ENCODE measurements at places on chromosomes 12 and 14. TPM values are rescaled to one million over a fixed set of nuclear protein-coding genes. Genes with fewer than 3 reads are reported as not detected.

Gene MYF5
- polyA plus RNA-seq = 49.8 TPM

Gene KRT3
- not detected for polyA plus RNA-seq

Gene ACACB
- polyA plus RNA-seq = 7.7 TPM

Gene CCDC38
- 0.66 TPM for polyA plus RNA-seq

DNA sequence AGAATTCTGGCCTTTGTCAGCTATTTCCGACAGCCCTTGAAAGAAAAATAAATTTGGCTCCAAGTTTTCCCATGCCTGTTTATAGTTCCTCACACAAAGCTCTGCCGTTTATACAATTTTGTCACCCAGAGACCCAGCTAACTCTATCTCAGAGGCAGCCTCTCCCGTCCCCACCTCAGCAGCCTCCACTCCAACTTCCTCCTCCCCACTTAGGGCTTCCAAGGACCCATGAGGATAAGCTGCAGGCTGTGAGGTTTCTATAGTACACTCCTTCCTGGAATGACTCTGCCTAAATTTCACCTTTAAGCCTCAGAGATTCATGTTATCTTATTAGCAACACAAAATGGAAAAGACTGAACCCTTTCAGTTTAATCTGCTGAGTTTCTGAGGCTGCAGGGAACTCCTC, 71.8 kb downstream of the TTC9 start:
- DNase-seq = no peak

DNA sequence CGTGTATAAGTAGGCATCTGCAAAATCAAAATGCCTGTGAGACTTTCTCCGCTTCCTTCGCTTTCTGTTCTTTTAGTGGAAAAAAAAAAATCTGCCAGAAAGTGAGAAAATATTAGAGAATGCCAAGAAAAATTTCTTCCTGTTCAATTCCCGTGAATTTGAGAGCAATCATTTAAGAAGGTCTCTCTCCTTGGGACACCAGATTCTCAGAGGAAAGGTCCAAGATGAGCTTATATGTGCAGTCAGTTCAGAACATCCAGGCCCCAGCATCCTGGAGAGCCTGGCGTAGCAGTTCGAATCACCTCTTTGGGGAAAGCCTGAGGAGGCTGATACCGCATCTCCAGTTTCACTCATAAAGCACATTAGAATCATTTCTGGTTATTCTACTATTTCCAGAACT, 912.8 kb downstream of the GALC start:
- DNase-seq = peak; percentile 52

- DNase-seq = no peak
These were observed 45.7 kb downstream of the SPATS2 start for GRCh38 chr12:49413010-49413409.

GRCh38 chr14:103225476-103225875, 102.2 kb downstream of the TNFAIP2 start:
- no peak for DNase-seq

- no peak for DNase-seq
These were observed 14.1 kb upstream of the ETV6 start for GRCh38 chr12:11635341-11635740.

DNA sequence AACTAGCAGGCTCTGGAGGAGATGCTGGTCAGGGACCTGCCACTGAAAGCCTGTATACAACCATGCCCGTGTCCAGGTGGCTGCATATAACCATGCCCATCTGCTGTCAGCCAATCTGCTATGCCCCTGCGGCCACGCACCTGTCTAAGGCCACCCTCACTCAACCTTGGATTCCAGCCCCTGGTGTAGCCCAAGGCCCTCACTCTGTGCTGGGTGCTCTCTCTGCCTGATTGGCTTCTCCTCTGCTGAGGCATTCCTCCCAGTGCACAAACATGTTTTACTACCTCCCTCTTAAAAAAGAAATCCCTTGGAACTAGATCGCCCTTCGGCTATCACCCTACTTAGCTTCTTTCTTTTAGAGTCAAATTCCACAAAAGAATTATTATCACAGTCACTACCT, 45.5 kb downstream of the ZFP36L1 start:
- DNase-seq = no peak
